ENCODE measurements at places on chromosomes 6 and 20.

DNA sequence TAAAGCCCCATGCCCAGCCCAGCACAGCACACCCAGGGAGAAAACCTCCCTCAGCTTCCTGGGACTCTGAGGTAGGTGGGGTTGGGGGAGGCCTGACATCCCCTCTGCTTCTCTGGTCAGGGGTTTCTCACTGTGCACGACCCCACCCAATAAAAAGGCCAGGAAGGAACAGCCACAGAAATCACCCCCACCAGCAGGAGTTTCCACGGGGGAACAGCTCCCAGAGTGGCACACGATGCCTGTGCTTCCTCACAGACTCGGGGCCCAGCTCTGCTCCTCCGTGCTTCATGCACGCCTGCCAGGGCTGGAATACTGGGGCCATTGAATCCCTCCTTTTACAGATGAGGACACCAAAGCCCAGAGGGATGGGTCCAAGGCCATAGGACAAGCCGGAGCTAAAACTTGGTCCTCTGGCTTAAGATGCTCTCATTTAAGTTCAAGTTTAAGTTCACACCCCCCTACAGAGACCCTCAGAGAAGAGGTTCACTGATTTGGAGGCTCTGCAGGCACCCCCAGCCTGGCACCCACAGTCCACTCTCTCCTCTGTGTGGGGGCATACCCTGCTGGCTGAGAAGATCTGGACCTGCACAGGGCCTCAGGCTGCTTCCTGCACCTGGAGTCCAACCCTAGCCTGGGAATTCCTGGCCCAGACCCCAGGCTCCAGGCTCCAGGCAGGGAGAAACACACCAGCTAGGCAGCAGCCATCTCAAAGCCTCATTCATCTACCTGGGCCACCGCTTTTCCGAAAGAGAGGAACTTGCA is 14.3 kb downstream of the ACSS1 start:
- DNase-seq = no peak

DNA sequence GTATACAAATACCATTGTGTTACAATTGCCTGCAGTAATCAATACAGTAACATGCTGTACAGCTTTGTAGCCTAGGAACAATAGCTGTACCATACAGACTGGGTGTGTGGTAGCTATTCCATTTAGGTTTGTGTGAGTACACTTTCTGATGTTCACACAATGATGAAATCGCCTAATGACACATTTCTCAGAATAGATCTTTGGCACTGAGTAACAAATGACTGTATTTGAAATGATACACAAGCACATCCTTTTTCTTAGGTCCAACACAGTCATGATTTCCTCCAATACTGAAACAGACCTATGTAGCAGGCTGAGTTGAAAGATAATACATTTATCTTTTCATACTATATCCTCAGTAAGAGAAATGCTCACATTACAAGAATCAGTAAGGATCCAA is 13.9 kb downstream of the KHDRBS2 start:
- no peak for DNase-seq

DNA sequence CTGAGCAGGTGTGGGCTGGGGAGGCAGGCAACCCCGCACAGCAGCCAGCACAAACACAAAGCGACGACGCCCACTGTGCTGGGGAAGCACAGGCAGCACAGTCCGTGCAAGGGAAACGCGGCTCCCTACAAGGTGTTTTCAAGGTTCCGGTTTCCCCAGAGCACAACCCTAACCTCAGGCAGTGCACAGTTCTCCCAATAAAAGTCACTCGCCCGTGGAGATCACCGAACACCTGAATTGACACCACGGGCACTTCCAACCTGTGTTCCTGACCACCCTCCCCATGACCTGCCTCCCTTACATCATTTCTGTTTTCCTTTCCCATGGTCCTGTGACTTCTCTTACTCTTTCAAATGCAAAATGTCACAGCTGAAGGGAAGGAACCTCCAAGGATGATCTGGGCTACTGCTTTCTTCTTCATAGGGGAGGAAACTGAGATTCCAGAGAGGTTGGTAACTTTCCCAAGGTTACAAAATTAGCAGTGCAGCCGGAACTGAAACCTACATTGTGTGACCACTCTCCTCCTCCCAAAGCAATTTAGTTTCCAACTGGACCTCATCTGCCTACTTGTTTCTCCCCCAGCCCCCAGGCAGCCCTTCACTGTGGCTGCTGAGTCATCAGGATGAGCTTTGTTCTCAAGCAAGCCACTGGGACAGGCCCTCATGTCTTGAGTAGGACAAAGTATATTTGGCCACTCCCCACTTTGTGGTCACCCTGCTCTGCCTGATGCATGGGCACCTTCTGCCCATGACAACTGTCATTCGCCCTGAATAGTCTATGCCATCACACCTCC is 125.3 kb downstream of the ATXN1 start:
- DNase-seq = peak; percentile 32

DNA sequence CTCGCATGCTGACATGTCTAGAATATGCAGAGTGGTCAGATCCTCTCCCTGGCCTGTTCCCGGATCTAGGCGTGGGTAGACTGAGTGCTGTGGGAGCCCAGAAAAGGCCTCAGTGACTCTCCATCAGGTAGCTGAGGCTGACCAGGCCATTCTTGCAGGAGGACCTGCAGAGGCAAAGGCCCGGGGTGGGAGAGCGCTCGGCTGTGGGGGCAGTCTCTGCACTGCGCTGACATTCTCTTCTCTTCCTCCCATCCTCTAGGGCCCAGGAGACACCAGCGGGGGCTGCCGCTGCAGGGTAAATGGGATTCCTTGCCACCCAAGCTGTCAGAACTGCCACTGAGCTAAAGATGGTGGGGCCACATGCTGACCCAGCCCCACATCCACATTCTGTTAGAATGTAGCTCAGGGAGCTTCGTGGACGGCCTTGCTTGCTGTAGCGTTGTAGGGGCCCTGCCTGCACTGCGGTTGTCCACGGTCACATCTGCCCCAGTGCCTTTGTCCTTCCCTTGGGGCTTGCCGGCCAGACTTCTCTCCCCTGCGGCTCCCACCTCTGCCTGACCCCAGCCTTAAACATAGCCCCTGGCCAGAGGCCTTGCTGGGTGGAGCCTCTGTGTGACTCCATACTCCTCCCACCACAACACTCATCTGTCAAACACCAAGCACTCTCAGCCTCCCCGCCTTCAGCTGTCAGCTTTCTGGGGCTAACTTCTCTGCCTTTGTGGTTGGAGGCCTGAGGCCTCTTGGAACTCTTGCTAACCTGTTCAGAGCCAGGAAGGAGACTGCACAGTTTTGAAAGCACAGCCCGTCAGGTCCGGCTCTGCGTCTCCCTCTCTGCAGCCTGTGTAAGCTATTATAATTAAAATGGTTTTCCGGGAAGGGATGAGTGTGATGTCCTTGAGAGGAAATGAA is 22.2 kb downstream of the RBCK1 start:
- no peak for DNase-seq

DNA sequence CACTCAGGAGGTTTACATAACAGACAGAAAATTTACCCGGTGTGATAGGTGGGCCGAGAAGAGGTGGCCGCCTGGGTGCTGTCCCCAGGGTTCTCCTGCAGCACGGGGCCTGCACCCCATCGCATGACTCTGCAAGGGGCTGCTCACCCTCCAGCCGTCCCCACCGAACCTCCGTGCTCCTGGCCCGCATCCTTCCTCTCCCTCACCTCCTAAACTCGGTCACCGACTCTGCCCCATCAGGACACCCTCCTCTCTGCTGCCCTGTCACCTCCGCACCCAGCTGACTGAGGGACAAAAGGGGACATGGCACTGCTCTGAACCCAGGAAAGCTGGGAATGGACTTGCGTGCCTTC is 147.6 kb downstream of the SYNDIG1 start:
- DNase-seq = no peak

- no peak for DNase-seq
These were observed 31.4 kb downstream of the TFEB start for GRCh38 chr6:41704028-41704427.

- peak; percentile 4 for DNase-seq
These were observed 132.7 kb downstream of the TSHZ2 start for GRCh38 chr20:53104884-53105283.

DNA sequence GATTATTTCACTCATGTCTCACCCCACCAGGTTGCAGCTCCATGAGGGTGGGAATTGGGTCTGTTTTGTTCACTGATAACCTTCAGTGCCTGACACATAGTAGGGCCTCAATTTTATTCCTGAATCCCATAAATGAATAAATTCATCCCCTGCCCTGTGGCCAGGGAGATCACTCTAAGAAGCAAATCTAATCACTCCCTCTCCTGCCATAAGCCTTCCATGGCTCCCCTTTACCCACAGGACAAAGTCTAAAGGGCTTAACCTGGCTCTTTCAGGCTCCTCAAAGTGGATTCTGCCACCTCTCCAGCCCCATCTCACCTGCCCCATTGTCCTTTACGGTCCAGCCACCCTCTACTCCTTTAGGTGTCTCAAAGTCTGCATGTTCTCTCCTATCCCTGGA is 141.8 kb upstream of the PTPN1 start:
- no peak for DNase-seq

All from fibroblast of the aortic adventitia (primary cell).